ENCODE measurements at places on chromosomes 7 and 10. TPM values are rescaled to one million over a fixed set of nuclear protein-coding genes. Genes with fewer than 3 reads are reported as not detected.

Gene PAX4
- not detected for total RNA-seq

Gene BHLHA15
- 0.82 TPM for total RNA-seq

Gene FAM180A
- total RNA-seq: not detected

Gene RET
- total RNA-seq: not detected

Gene OR6V1
- not detected for total RNA-seq

Gene CYP2W1
- not detected for total RNA-seq

Gene ARHGEF35
- 4.9 TPM for total RNA-seq

Gene SHH
- total RNA-seq: not detected

Gene H2BK1
- total RNA-seq: not detected

Gene MSS51
- 1.5 TPM for total RNA-seq

Gene HOXA5
- not detected for total RNA-seq

Gene INA
- 0.63 TPM for total RNA-seq

Gene DRGX
- not detected for total RNA-seq

Gene CHCHD2
- 665 TPM for total RNA-seq

Gene GOLGA7B
- total RNA-seq: 0.40 TPM

Gene COBL
- total RNA-seq: not detected

Gene AKR1C4
- not detected for total RNA-seq

Gene SPDYE8
- not detected for total RNA-seq

Gene ASZ1
- not detected for total RNA-seq

Gene MBL2
- total RNA-seq: not detected

Gene IGF2BP3
- 0.04 TPM for total RNA-seq

Gene PPP1R17
- total RNA-seq: not detected

Gene MINDY4
- 3.2 TPM for total RNA-seq

Gene NUTM2E
- not detected for total RNA-seq

Gene ITPRID1
- total RNA-seq: not detected
